ENCODE measurements at places on chromosomes 2 and 18.

- no peak for DNase-seq
These were observed 290.2 kb upstream of the PARD3B start for GRCh38 chr2:204255071-204255470.

DNA sequence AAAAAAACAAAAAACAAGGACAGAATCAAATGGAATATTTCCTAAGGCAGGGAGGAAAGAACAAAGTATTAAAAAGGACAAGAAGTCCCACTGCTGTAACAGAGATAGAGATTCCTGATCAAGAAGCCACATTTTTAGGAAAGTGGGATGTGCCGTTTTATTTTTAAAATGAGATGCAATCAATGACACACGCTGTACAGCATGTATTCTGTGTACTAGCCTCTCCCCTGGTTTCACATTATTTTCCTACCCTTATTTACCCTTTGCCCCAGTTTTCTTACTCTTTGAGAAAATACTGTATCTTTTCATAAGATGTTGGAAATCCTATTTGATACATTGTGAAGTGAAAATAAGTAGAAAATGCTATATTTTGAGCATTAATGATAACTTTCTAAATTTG is 45.8 kb downstream of the E2F6 start:
- no peak for DNase-seq

DNA sequence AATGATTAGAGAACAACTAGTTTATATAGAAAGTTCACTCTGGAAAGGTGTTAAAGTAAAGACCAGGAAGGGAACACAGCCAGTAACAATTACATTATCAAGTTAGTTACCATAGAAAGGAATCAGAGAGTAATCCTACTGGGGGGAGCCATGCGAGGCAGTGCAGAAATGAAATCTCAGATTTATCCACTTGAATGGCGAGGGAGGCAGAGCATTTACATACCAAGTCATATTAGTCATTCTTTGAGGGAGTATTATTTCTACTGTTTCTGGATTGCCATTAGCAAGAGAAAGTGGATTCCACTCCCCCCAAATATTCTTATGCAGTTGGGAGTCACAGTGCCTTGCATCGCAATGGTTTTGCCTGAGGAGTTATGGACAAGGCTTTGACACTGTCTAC is 472.7 kb upstream of the TRIB2 start:
- no peak for DNase-seq

DNA sequence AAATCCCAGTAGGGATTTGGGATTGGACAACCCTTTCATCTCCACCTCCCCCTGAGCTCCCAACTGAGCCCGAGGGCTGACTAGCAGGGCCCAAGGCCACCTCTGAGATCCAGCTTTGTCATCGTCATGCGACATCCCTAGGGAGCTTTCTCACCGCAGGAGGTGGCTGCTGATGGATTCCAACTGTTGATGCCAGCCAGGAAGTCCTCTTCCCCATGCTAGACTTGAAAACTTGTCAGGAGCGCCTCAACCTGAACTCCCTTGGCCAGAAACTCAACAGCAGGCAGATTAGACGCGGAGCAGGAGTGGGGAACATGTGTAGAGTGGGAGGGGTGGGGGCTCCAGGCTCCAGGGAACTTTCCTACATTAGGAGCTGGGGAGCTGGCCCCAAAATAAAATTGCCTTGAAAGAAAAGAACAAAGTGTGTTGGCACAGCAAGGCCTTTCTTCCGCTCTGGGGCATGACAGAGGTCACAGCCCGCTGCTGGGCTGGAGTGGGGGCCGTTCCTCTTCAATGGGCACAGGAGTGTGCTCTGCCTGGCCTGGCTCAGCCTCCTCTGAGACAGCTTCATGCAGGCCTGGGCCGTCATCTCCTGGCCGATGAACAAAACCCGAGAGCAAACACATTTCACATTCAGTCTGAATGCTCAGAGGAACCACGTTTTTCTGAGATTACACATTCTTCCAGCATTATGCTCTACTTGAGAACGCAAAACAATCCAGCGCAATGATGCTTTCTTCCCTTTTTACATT is 34.5 kb downstream of the EMILIN2 start:
- no peak for DNase-seq

DNA sequence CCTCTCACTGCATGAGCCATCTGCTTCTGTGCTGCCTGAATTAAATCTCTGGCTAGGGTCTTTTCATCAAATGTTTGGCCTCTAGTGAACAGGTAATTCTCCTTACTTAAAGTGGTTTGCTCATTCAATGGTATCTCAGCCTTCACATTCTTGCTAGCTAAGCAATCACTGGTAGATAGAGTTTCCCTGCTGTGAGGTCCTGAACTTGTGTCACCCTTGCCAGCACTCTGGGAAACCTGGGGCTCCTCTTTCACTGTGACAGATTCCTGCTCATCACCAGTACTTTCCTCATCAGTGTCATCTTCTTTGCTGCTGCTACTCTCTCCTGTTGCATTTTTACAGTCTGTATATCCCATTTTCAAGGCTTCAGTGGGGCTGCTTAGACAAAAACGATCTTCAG is 69.1 kb upstream of the DTNB start:
- no peak for DNase-seq

Data from spinal cord (tissue), 10 donors.